A549 (cell line): ENCODE measurements at places on chromosomes 5 and 9.

- DNase-seq, result no peak
Observed at GRCh38 chr5:22391956-22392355, 461.2 kb downstream of the CDH12 start.

GRCh38 chr5:139862313-139862712 is 66.7 kb downstream of the PSD2 start:
- DNase-seq, result no peak

DNA sequence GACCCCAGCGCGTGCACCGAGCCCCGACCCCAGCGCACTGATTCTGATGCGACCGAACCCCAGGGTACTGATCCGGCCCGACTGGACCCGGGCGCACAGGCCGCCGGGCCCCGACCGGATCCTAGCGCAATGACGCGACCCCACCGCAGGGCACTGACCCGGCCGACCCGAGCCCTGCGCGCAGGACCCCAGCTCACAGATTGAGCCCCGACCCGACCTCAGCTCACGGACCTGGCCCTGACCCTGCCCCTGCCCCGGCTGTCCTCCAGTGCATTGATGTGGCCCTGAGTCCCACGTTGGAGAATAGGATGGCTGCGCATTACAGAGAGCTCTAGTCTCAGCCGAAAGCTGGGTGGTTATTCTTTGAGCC is 438 bp downstream of the TRIP13 start:
- no peak for DNase-seq

GRCh38 chr5:42992088-42992879 is 47.8 kb downstream of the ANXA2R start:
- peak; percentile 87 for DNase-seq

DNA sequence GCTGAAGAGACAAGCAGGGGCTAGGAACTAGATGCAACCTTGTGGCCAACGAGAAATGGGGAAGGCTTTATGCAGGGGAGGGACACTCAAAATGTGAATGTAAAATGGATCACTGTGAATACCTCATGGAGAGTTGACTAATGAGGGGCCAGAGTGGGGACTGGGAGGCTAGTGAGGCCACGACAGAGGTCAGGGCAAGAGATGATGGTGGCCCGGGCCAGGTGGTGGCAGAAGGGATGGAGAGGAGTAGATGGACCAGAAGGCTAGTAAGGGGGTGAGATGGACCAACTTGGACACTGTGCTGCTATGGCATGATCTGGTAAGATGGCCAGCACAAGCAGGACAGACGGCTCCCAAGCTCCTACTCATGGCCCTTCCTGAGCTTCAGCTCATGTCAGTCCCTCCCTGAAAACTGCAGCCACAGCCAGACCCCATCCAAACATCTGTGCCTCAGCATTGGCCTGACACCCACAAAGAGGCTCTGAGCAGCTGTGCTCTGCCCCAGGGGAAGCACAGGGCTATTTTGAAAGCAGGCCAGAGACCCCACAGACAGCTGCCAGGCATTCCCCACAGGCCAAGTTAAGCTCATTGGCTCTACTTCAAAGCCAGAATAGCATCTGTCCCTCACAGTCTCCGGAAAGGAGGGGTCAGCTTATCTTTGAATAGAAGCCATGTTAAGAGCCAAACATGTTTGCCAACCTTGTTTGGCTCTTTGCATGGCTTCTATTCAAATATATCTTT is 22.1 kb downstream of the P4HA2 start:
- DNase-seq, result no peak

GRCh38 chr9:134307674-134308638 is 18.3 kb upstream of the RXRA start:
- DNase-seq, result no peak

DNA sequence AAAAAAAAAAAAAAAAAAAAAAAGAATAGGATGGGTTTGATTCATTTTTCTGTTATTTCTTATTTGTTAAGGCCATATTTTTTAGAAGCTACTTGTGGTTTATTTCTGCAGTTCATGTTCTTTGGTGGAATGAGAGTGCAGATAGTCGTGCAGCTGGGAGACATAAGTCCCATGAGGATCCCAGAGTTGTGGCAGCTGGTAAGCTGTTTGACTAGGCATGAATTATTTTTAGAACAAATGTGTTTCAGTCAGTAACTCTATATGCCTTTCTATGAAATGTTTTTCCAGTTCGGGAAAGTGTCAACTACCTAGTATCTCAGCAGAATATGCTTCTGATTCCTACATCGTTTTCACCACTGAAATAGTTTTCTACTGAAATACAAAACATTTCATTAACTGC is 5.0 kb upstream of the NIPSNAP3B start:
- no peak for DNase-seq

DNA sequence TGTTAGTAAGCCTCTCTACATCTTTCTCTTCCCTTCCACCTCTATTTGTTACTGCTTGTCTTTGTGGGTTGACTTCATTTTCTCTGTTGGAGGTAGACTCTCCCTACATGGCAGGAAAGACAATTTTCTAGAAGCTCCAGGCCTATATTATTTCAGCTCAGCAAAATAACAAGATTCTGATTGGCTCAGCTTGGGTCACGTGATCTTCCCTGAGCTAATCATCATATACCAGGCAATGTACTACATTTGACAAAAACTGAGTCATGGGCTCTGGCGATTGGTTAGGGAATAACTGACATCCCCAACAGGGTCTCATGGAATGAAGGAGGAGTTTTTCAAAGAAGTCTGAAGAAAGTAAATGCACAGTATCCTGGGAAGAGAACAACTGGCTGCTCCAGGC is 65.6 kb upstream of the NR3C1 start:
- DNase-seq, result no peak

- no peak for DNase-seq
Observed at GRCh38 chr9:75376680-75377254, 288.5 kb downstream of the OSTF1 start.

- no peak for DNase-seq
Observed at GRCh38 chr5:35876922-35877321, 20.2 kb downstream of the IL7R start.

- no peak for DNase-seq
Observed at GRCh38 chr5:149280124-149280523, 8.5 kb downstream of the AFAP1L1 start.

GRCh38 chr5:173726846-173727557 is 110.6 kb upstream of the BOD1 start:
- no peak for DNase-seq

GRCh38 chr9:120486347-120486746 is 93.6 kb downstream of the CDK5RAP2 start:
- no peak for DNase-seq

GRCh38 chr5:87151547-87151946 is 116.1 kb upstream of the RASA1 start:
- DNase-seq, result no peak

DNA sequence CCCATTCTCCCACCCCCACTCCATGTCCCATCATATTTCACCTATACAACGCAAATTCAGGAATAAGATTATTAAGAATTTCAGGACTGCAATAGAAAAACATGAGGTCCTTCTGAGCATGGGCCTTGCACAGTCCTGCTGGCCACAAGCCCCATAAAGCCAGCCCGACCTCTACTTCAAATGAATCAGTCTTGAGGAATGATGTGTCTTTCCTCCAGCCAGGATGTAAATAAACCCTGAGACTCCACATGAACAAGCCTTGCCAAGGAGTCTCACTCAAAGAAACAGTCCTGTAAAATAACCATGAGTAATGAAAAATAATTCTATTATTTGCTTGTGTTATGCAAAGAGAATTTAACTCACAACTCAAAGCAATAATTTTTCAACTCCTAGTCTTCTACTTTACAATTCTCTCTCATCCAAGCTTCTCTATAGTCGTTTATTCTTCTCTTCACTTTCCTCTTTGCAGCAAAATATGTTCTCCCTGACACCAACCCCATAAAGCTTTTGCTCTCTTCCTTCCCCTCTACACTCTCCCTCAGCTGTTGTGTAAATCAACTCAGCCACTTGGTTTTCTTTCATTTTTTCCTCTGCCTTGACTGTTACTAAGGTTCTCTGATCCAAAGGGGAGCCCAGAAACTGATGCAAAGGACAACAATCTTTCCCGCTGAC is 140.1 kb upstream of the MOCS2 start:
- peak; percentile 70 for DNase-seq

GRCh38 chr9:134678206-134678605 is 36.6 kb downstream of the COL5A1 start:
- no peak for DNase-seq

- DNase-seq, result no peak
Observed at GRCh38 chr5:137939331-137939730, 50.1 kb downstream of the PKD2L2 start.

- DNase-seq, result no peak
Observed at GRCh38 chr5:157113002-157113401, 4.2 kb upstream of the HAVCR2 start.

GRCh38 chr5:171999100-171999499 is 7.3 kb downstream of the FBXW11 start:
- DNase-seq, result no peak

- no peak for DNase-seq
Observed at GRCh38 chr5:31894141-31894540, 255.2 kb downstream of the PDZD2 start.

GRCh38 chr9:132351404-132352045 is 3.3 kb downstream of the SETX start:
- DNase-seq, result no peak

DNA sequence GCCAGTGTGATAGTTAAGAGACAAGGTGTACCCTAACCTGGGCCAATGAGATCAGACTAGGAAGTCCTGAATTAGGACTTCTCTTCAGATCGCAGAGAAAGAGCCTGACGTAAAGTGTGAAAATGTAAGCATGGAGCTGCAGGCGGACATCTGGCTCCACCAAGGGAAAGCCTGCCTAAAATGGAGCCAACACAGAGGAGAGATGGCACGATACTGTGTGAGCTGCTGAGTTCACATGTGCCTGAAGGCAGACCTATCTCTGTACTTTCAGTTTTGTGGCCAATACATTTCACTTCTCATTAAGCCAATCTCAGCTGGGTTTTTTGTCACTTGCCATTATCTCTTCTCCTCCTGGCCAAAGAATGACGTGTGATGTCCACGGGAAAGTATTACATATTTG is 210.5 kb downstream of the ELAVL2 start:
- no peak for DNase-seq

DNA sequence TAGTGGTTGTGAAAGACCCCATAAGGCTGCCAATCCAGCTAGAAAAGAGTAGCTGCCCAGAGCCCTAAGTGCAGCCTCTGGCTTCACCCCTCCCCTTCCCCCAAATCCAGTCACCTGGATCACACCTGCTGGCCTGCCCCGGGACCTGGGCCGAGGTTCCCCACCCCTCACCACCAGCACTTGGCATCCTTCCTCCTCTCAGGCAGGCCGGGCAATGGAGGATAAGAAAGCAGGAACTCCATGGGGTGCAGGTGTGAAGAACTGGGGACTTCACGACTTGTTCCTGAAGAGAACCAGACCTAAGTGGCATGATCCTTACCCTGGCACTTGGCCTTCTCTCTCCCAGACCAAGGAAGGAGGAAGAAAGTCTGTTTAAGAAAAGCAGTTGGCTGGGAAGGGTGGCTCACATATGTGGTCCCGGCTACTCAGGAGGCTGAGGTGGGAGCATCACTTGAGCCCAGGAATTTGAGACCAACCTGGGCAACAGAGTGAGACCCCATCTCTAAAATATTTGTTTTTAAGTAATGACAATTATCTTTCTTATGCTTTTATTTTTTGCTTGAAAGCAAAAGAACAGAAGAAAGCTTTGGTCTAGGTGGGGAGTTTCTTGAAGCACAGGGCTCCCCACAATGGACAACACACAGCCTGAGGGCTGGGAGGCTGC is 131.1 kb downstream of the PAX5 start:
- DNase-seq, result no peak

GRCh38 chr9:113958556-113958955 is 82.4 kb downstream of the ZNF618 start:
- DNase-seq, result no peak

DNA sequence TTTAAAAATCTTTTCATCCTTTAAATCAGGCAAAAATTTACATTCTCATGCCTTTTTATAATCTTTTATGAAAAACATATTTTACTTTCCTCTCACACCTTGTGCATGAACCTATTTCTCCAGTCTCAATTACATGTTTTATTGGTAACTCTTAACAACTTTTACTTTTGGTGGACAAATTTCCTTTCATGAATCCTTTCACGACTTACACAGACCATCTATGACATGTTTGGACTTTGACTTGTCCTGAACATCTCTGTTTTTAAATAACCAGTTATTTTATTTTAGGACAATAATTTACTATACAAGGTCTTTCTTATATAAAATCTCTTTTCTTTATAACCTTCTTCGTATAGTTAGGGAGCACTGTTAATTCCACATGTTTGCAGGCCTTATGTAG is 26.5 kb upstream of the MTMR12 start:
- DNase-seq, result peak; percentile 59

DNA sequence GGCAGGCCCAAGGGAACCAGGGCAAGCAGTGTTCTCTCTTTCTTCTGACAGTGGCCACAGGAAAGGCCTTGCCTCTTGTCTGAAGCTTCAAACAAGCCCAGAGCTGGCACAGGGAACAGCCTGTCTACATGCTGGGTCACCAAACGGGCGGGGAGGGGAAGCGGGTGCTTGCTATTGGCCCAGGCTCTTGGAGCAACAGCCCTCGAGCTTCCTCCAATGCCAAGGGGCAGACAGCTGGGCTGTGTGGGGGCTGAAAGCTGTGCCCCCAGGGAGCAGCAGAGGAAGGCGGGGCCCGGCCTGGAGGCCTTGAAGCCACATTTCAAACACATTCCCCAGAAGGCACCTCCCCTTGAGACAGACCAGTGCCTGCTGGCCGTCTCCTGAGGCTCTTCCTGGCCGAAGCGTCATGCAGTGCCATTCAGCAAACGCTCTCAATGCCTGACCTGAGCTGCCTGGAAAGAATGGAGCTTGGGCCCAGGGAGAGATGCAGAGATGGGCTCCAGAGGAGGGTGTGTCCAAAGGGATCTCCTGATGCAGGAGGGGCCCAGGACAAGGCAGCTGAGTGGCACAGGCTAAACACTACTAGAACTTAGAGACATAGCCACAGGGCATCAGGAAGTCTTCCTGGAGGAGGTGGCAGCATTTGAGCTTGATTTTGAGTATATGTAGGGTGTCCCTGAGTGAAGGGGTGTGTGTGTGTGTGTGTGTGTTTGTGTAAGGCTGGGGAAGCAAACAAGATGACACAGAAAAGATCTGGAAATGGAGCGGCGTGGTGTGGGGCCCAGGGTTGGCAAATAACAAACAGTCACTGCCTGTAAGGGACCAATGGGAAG is 2.5 kb downstream of the FIBCD1 start:
- DNase-seq, result peak; percentile 83

DNA sequence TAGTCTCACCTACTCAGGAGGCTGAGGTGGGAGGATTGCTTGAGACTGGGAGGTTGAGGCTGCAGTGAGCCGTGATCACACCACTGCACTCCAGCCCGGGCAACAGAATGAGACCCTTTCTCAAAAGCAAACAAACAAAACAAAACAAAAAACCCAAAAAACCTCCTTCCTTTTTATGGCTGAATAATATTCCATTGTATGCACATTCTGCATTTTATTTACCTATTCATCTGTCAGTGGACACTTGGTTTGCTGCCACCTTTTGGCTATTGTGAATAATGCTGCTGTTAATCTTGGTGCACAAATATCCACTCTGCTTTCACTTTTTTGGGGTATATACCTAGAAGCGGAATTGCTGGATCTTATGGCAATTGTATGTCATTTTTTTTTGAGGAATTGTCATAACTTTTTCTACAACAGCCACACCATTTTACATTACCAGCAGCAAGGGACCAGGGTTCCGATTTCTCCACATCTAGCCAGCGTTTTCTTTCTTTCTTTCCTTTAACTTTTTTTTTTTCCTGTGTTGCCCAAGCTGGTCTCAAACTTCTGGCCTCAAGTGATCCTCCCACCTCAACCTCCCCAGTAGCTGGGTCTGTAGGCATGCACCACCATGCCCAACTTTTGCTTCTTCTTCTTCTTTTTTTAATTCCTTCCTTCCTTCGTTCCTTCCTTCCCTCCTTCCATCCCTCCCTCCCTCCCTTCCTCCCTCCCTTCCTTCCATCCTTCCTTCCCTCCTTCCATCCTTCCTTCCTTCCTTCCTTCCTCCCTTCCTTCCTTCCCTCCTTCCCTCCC is 30.6 kb downstream of the NKX2-5 start:
- no peak for DNase-seq
